Hindlimb muscle (tissue), 1 donor: ENCODE measurements at places on chromosomes 3 and 15.

- peak; percentile 32 for DNase-seq
Measured at GRCh38 chr3:53616321-53616720, 121.9 kb downstream of the CACNA1D start.

DNA sequence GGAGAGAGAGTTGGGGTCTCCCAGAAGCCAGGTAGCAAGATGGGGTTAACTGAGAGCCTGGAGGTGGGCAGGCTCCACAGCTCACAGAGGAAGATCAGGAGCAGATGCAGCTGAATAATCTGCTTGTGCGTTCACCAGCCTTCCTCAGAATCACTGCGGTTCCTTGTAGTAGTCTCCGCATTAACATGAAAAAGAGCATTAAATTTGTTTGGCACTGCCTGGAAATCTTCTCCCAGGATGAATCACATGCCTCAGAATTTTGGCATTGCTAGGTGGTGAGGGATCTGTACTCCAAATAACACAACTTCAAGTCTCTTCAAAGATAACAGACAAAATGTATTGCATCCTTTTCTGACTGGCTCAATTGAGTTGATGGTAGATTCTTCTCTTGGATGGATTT, 700.6 kb upstream of the ARRDC4 start:
- no peak for DNase-seq

DNA sequence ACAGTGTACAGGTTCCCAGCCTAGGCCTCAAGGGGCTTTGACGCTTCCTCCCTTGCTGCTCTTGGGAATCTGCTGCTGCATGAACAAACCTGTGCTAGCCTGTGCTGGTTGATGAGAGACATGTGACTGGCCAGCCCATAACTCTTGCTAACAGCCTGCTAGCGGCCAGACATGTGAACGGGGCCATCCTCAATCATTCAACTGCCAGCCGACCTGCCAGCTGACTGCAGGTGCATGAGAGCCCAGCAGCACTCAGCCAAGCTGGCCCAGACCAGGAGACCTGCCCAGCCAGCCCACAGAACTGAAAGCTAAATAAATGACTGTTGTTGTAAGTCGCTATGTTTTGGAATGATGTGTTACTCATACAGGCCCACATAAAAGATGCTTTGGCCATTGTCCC, 82.4 kb upstream of the DLG1 start:
- DNase-seq: no peak

DNA sequence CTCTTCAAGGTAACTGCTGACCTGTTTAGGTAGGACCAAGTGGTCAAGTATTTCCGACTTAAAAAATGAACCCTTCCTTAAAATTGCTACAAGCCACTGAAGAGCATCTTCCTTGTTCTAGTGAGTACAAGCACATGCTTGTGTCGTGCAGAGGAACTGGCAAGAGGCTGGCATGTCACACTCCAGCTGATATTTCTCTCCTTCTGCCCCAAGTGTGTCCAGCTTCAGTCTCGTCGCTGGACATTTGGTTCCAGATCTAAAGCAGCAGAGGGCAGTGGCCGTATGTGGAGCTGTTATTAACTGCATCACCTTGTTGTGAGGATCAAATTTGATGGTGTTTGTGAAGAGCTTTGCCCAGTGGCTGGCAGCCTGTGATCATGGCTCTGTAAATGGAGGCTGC, 10.0 kb downstream of the RBP2 start:
- DNase-seq: no peak
